ENCODE measurements at places on chromosomes 1 and 21.

DNA sequence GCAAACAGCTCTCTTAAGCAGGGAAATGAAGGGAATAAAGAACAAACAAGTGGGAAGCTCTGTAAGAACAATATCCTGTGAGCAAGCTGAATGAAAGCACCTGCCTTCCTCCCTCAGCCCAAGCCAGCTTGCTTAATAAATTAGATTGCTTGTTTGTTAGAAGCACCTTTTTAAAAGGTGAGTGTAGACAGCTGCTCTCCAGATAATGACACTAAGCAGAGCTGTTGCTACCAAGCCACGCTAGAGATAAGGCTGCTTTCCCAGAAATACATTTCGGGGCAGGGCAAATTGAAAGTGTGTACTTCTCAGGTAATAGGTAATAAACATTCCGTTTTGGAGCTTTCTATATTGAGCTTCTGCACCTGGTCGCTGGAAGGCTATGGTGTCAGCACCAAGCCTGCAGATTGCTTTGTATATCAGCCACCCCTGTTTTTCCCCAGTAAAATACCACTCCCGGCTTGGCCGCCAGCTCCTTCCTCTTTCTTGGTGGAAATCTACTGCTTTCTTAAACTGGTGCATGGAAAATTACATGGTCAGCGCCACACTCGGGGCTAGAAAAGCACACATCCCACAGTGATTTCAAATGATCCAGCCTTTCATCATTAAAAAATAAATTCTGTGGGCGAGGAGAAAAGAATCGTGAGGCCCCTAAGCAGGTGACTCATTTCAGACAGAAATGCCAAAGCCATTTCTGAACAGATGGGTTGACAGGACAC lies 151.3 kb downstream of the ETS2 start:
- DNase-seq, result no peak

DNA sequence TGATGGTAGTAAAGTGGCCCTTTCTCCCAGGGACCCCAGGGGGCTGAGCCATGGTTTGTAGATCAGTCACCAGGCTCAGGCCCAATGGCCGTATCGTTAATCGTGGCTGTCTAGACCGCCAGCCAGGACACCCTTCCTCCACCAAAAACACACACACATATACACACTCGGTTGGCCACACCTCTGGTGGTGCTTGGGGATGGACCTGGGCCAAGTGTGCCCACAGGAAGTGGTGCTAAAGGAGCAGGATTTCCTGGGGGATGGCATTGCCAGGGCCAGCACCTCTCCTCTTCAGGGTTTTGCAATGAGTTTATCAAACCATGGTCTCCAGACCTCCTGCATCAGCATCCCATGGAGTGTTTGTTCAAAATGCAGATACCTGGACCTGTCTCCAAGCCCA lies 36.2 kb downstream of the CITED4 start:
- no peak for DNase-seq

GRCh38 chr1:169491845-169492281 lies 6.1 kb upstream of the SLC19A2 start:
- DNase-seq, result peak; percentile 36

DNA sequence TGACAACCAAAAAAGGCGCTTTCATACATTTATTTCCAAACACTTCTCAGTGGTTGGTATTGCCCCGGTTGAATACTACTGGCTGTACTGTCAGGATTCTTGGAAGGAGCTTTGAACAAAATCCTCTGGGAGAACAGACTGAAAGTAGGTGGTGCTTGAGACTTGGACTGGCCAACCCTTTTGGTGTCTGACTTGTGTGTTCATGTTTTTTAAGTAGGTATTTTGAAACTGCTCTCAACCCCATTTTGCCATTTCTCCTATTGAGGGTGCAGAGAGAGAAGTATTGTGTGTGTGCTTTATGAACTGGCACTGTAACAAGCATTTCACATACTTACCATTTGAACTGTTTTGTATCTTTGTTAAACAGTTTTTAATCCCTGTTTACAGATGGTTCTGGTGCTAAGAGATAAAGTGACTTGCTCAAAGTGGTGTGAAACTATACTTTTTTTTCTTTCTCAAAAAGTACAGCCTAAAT lies 21.2 kb downstream of the ARID1A start:
- no peak for DNase-seq

DNA sequence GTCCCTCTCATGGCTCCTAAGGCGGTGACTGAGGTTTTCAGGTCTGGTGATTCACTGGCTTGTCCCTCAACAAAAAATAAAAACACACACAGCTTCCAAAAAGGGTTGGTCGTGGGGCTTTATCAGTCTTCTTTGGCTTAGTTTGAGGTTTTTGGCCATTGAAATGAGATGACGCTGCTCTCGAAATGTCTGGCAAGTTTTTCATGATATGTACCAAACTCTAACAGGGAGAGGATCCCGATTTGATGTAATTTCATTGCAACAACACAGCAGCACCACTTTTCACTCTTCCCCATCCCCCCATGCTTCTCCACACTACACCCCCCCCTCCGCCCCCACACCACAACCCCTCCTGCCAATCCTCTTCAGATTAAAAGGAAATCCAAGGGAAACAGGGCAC lies 187.1 kb upstream of the NFIA start:
- no peak for DNase-seq

DNA sequence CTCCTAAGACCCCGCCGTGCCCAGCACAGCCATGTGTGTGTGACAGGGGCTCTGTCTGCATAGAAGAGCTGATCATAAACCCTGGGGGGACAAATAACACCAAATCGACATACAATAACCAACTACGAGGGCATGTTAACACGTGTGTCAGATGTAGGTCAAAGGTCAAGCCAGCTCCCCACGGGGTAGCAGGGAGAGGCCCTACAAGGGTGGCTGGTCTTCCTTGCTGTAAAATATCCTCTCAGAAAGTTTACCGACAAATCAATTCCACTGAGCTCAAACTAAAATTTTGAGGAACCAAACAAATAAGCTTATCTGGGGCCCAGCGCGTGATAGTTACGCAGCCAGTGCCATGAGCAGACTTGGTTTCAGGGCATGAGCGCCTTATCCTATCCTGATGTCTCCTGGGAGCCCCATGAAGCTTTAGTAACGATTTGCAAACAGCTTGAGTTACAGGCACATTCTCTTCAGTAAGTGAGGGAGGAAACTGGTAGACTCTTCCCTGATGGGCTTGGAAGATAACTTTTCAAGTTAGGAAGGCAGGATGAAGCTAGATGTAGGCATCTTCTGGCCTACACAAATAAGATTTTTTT lies 2.7 kb upstream of the TMPRSS3 start:
- no peak for DNase-seq

DNA sequence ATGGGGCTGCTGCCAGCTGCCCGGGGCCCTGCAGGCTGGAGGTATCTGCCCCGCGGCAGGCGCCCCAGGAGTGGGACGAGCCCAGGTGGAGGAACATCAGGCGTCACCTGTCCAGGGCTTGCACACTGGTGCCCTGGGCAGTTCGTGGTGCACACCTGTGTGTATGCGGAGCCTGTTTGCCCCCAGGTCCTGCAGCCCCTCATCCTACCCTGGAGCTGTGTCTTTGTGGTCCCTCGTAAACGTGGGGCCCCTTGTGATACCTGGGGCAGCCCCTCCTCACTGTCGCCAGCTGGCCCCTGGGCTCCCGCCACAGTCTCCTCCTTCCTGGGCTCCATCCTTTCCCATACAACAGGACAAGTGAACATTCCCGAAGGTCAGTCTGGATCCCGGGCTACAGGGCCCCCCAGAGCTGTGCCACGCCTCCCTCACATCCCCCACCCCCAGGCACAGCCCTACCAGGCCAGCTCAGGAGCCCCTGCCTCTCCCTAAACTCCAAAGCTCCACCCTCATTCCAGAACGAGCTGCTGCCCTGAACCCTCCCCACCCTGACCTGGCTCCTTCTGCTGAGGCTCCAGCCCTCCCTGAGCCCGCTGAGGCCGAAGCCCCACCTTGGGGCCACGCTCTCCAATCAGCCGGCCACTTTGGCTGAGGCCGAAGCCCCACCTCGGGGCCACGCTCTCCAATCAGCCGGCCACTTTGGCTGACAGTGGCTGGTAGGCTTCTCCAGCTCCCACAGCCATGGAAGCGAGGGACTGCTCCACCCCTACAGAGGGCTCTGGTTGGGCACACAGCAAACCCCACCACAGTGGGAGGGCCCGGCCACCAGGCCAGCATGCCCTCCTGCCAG lies 42.6 kb downstream of the UBE2G2 start:
- DNase-seq, result no peak

DNA sequence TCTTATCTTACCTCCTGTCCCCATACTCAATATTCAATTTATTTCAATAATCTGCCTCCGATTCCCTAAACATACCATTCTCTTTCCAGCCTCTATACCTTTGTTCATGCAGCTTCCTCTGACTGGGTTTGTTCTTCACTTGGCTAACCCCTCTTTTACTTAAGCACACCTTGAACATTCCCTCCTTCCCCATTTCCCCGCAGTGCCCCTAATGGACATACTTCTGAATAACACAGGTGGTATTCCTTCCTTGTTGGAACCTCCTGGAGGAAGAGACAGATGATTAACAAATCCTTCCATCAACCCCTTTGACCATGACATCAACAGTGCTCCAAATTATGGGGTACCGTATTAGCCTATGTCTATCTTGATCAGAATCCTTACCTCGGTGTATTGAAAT lies 190.0 kb upstream of the UBE2U start:
- no peak for DNase-seq

GRCh38 chr1:117059334-117059677 lies 820 bp upstream of the TTF2 start:
- no peak for DNase-seq

GRCh38 chr1:36553591-36554322 lies 71.0 kb upstream of the CSF3R start:
- peak; percentile 72 for DNase-seq

GRCh38 chr21:40706806-40707655 lies 139.9 kb downstream of the DSCAM start:
- no peak for DNase-seq

- no peak for DNase-seq
Observed at GRCh38 chr1:7703321-7704213, 67.5 kb upstream of the VAMP3 start.

DNA sequence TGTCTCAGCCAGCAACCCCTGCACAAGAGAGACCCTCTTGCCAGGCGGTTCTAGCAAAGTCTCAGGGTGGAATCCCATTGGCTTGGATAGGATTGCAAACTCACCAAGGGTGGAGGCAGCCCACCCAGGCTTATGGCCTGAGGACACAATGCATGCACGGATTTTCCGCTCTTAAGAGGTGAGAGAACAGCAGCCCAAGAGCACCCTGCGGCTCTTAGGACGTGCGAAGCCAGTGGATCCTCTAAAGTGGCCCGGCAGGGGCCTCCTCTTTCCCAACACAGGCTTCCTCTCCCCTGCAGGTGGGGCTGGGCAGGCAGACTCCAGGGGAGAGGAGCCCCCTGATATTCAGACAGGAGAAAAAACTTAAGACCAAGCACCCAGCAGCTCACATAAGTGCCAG lies 31.2 kb upstream of the TMEM51 start:
- DNase-seq, result no peak

GRCh38 chr1:121558514-121558913 lies 373.7 kb downstream of the SRGAP2C start:
- peak; percentile 54 for DNase-seq

- DNase-seq, result no peak
Observed at GRCh38 chr1:36721261-36721660, 238.5 kb upstream of the CSF3R start.

- no peak for DNase-seq
Observed at GRCh38 chr1:20319456-20320220, 29.0 kb downstream of the VWA5B1 start.

DNA sequence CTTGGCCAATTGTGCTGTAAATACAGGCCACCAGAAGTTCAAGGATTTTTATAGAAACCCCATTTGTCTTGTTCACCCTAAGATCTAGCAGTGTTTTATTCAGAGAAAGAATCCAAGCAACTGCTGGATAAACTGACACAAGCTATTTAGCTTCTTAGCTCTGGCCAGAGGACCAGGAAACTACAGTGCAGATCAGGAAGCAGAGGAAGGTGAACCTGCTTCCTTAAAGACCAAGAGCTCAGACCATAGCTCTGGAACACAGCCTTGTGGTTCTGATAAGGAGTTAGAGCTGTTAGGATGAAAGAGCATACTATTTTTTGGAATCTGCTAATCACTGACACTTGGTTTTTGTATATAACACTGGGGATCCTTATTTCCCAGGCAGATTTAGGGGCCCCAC lies 5.2 kb upstream of the CCDC17 start:
- no peak for DNase-seq

- DNase-seq, result peak; percentile 15
Observed at GRCh38 chr1:20867847-20868246, 80.7 kb upstream of the HP1BP3 start.

- DNase-seq, result peak; percentile 50
Observed at GRCh38 chr1:8259498-8260290, 58.2 kb upstream of the SLC45A1 start.

GRCh38 chr1:92442351-92442750 lies 44.4 kb downstream of the GFI1 start:
- no peak for DNase-seq

DNA sequence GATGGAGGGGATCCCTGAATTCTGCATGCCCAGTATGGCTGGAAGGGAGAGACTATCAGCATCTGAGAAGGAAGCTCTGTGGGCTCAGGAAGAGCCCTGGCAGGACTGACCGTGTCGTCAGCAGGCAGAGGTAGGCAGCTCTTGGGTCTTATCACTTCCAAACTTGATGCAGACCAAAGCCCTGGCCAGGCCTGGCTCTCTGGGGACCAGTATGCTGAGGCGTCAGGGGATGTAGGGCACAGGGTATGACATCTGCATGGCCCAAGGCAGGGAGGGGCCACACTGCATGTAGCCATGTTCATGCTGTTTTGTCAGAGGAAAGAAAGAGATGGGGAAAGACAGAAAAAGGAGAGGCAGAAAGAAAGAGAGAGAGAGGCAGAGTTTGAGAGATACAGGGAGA lies 6.3 kb downstream of the FGR start:
- DNase-seq, result no peak

DNA sequence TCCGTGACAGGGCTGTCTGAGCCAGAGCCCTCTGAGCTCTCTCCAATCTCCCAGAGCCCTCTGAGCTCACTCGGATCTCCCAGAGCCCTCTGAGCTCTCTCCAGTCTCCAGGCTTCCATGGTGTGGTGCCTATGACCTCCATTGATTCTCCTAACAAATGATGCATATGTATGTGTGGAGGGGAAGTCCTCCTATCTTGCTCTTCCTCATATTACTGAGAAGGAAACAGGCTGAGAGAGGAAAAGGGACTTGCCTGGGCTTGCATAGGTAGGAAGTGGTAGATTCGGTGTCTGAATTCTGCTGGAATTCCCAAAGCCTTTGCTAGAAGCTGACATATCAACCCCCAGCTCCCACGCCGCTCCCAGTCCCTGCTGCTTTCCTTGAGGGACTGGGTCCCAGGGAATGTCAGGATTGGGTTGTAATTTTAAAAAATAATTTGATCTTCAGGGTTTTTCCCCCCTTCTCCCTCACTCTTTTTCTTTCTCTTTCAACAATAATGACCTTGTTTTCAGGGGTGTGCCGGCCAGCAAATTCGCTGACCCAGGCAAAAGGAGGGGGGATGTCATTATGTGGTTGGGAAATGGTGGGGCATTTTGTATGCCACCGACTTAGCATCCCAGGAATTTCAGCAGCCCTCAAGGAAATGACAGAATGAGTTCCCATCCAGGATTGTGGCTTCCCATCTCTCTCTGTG lies 42.3 kb upstream of the RUNX3 start:
- DNase-seq, result no peak
